ENCODE measurements at places on chromosomes 4 and X.

DNA sequence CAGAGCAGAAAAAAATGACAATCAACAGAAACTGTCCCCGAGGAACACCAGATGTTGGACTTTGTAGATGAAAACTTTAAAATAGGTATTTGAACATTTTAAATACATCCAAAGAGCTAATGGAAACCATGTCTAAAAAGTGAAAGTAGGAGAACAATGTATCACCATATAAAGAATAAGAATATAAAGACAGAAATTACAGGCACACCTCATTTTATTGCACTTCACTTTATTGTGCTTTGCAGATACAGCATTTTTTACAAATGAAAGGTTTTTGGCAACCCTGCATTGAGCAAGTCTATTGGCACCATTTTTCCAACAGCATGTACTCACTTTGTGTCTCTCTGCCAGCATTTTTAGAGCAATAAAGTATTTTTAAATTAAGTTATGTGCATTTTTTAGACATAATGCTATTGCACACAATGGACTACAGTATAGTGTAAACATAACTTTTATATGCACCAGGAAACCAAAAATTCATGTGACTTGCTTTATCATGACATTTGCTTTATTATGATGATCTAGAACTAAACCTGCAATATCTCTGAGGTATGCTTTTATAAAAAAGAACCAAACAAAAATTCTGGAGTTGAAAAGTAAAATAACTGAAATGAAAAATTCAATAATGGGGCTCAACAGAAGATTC is 212.4 kb upstream of the CASK start:
- DNase-seq, result no peak

- DNase-seq, result no peak
Observed at GRCh38 chr4:42985976-42986375, 93.5 kb downstream of the GRXCR1 start.

- DNase-seq, result no peak
Observed at GRCh38 chrX:31706466-31706865, 634.6 kb upstream of the FTHL17 start.

DNA sequence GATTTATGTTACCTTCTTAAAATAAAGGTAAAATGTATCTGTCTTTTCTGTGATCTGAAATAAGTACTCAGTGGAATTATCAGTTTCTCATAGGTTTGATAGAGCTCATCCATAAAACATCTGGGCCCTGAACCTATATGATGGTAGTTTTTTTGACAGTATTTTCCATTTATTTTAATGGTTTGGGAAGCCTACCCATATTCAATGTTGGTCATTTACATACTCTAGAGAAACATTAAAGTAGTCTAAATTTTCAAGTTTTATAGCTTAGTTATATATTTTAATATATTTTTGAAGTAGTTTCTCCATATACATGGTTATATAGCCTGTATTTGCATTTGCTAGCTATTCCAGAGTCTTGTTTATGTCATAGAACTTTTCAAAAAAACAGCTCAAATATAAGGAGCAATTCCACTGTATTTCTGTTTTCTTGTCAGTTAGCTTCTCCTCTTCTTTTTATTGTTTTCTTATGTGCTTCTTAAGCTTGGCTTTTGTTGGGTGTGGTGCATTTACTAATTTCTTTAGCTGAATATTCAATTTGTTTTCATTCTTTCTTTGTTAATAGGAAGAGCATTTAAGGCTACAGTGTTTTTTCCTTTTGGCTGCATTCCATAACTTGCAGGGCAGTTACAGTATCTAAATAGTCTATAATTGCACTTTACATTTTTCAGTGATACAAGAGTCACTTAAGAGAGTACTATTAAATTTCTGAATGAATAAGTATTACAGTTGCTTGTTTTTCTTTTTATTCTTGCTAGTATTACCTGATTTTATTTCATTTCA is 181.4 kb downstream of the DKK2 start:
- no peak for DNase-seq

- no peak for DNase-seq
Observed at GRCh38 chr4:157222771-157223160, 2.2 kb downstream of the GRIA2 start.

DNA sequence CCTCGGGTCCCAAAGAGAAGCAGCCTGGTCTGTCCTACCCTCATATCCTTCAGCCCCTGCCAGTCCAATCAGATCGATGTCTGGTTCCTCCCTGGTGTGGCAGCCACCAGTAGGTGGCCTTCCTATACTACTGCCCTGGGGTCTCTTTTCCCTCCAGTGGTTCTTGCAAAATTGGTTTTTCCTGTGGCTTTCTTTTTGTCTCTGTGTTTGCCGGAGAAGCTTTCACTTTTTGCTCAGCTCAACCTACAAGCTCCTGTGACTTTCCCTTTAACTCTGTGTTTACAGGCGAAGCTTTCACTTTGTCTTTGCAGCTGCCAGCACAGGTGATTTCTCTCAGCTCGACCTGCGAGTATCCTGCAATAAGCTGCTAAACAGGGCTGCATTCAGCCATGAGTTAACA is 46.8 kb downstream of the UGT2A3 start:
- DNase-seq, result no peak

GRCh38 chr4:122480655-122481487 is 24.3 kb upstream of the IL2 start:
- DNase-seq, result no peak

DNA sequence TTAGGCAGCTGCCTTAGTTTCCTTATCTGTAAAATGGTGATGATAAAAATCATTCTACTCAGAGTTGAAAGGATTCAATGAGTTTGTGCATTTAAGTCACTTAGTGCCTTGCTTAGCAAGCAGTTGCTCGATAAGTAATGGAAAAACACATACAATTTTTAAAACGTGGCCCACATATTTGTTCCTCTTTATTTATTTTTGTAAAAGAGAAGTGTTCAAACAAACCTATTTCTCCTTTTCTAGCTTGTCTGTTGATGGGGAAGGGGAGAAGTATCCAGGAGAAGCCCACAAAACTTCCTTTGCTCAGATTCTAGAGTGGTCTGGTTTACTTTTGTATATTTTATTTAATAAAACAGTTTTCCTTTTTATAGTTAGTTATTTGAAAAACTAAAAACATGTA is 3.3 kb upstream of the HPGDS start:
- DNase-seq, result no peak

- no peak for DNase-seq
Observed at GRCh38 chr4:158484173-158484885, 37.4 kb upstream of the RXFP1 start.

GRCh38 chr4:65865489-65865888 is 195.2 kb upstream of the EPHA5 start:
- no peak for DNase-seq

- DNase-seq, result no peak
Observed at GRCh38 chrX:141142946-141143345, 34.0 kb downstream of the LDOC1 start.

DNA sequence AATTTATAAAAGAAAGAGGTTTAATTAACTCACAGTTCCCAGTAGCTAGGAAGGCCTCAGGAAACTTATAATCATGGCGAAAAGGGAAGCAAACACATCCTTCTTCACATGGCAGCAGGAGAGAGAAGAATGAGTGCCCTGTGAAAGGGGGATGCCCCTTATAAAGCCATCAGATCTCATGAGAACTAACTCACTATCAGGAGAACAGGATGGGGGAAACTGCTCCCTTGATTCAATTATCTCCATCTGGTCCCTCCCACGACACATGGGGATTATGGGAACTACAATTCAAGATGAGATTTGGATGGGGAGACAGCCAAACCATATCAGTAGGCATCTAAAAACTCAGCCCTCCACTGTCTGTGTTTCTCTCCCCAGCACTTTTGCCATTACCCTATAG is 22.4 kb downstream of the ANK2 start:
- no peak for DNase-seq

- DNase-seq, result no peak
Observed at GRCh38 chrX:139094671-139095592, 383.4 kb upstream of the FGF13 start.

GRCh38 chr4:132642016-132642817 is 506.9 kb upstream of the PCDH10 start:
- DNase-seq, result no peak

GRCh38 chrX:35664833-35665232 is 133.3 kb upstream of the MAGEB16 start:
- no peak for DNase-seq

DNA sequence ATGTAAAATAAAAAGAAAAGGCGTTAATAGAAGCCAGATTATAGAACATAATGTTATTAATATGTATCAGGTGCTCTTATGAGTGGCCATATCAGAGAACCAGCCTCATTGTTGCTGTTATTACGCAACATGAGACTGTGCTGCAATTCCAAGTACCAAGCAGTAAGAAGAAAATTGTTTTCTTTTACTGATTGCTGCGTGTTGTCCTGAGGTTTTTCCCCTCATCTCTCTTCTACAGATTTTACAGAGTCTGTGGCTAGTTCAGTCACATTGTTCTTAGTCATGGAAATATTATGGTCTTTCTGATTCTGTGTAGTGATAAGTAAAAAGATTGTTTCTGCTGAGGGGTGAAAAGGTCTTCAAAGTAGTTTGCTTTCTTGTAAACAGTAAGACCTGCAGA is 55.9 kb downstream of the NPNT start:
- no peak for DNase-seq

Measured in effector memory CD8-positive, alpha-beta T cell (primary cell).